ENCODE measurements at places on chromosomes 4 and X.
A peak's percentile ranks its signal among the peaks of the same experiment; 100 is the strongest.

- no peak for DNase-seq
These were observed 1.1 kb downstream of the NAA10 start for GRCh38 chrX:153933748-153934147.

DNA sequence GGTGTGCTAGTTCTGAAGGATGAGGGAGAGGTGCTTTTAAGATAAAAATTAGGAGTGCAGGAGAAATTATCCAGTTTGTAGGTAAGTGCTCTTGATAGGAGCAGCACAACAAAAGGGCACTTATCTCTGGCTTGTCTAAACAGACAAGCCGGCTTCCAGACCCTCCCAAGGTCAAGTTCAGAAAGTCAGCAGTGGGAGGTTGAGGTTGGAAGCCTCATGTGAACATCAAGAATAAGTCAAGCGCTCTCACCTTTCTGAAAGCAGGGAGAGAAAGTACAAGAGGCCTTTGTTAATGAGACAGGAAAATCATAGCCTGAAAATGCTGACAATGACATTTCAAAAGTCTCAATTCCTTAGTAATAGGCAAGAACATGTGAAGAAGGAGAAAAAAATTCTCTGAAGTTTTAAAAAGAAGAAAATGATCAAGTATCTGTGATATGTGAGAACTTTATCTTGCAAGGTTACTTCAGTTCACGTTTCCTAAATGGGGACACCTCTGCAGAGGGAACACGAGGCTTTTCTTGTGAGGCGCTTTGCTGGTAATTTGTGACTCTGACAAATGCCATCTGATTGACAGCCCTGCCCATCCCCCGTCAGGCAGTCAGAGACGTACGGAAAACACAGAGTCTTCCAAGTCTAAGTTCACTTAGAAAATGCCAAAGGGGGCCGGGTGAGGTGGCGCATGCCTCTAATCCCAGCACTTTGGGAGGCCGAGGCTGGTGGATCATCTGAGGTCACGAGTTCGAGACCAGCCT lies 62.2 kb downstream of the TIGD2 start:
- DNase-seq: no peak

GRCh38 chr4:147747787-147748454 lies 16.0 kb downstream of the ARHGAP10 start:
- no peak for DNase-seq

DNA sequence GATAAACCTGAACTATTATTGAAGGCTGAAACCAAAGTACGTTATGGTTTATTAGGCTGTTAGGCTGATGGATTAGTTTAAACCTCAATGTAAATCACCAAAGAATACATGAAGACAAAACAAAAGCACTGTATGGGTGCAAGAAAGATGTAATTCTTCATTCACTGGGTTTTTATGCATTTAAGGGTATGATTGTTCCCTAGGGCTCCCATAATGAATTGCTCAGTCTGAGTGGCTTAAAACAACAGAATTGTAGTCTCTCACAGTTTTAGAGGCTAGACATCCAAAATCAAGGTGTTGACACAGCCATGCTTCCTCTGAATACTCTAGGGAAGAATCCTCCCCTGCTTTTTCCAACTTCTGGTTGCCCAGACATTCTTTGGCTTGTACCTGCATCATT lies 222.8 kb downstream of the TENM3 start:
- no peak for DNase-seq

DNA sequence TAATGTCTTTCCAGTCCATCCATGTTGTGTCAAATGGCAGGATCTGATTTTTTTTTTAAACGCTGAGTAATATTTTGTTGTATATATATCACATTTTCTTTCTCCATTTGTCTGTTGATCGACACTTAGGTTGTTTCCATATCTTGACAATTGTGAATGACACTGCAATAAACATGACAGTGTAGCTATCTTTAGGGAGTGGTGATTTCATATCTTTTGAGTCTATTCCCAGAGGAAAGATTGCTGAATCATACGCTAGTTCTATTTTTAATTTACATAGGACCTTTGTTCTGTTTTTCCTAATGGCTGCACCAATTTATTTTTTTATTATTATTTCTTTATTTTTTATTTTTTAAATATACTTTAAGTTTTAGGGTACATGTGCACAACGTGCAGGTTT lies 470.7 kb downstream of the CCSER1 start:
- no peak for DNase-seq

DNA sequence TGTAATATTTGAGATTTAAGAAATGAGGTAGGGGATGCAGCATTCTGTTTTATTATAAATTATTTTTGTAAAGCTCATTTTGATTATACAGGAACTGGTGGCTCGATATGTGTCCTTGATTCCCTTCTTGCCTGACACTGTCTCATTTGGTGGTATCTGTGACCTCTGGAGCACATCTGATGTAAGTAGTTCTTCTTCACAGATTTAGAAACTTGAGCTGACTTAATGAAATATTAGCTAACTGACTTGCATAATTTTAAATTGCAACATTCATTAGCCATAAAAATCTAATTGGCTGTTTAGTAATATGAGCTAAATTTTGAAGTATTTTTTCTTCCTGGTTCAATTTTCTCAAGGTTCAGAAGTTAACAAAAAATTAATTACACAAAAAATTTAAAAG lies 69.1 kb downstream of the FBXL5 start:
- no peak for DNase-seq

DNA sequence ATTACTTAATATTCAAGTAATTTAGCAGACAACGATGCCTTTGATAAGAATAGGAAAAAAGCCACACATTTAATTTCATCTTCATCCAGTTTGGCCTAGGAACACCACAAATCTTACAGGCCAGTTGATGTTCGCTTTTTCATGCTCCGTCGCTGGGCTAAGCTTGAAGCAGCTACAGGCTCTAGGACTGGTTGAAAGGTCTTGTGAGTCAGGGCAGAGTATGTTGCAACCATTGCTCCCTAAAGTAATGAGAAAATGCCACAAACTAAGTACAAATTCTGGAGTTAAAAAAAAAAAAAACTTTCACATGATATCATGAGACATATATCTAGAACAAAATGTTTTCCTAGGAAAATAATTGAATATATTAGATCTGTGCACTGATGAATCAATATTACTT lies 123.8 kb downstream of the RPS6KA6 start:
- DNase-seq: no peak

DNA sequence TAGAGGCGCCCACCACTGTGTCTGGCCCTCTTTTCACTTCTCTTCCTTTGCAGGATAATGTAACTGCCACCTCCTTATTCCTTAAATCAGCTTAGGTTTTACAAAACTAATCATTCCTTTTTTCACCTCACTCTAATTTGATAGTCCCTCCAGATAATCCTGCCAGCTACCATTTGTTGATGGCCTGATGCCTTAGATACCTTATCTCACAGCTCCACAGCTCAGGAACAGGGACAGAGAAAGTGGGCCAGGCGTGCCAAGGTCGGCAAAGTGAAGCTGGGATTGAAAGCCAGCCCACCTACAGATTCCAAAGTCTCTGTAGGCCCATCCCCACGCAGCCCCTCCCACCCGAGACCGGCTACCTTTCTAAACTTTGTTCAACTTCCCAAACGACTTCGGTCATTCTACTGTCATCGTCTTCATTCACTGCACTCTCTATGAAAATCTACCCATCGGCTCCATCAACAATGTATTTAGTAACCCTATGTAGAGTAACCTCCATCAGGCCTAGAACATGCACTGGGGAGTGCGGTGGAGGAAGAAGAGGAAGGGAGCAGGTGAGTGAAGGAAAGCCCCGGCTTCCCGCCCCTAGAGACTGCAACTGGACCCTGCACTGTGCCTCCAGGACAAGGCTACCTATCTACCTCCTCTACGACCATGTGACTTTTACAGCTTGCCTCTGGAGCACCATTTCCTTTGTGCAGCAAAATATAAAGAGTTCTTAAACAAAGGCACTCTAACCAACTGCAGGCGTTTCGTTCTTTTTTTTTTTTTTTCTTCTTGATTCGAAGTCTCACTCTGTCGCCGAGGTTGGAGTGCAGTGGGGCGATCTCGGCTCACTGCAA lies 1.5 kb downstream of the CASP6 start:
- DNase-seq: no peak

DNA sequence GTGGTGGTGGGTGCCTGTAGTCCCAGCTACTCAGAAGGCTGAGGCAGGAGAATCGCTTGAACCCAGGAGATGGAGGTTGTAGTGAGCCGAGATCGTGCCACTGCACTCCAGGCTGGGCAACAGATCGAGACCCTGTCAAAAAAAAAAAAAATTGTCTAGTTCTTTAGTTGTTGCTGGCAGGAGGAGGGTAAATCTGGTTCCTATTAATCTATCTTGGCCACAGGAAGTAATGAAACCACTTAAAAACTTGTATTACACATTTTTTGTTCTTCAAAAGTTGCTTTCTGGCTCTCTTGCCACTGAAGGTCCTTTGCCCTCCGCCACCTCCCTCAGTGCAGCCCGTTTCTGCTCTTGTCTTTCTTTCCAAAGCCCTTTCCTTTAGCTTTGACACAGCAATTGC lies 102.9 kb upstream of the ARSJ start:
- DNase-seq: no peak

DNA sequence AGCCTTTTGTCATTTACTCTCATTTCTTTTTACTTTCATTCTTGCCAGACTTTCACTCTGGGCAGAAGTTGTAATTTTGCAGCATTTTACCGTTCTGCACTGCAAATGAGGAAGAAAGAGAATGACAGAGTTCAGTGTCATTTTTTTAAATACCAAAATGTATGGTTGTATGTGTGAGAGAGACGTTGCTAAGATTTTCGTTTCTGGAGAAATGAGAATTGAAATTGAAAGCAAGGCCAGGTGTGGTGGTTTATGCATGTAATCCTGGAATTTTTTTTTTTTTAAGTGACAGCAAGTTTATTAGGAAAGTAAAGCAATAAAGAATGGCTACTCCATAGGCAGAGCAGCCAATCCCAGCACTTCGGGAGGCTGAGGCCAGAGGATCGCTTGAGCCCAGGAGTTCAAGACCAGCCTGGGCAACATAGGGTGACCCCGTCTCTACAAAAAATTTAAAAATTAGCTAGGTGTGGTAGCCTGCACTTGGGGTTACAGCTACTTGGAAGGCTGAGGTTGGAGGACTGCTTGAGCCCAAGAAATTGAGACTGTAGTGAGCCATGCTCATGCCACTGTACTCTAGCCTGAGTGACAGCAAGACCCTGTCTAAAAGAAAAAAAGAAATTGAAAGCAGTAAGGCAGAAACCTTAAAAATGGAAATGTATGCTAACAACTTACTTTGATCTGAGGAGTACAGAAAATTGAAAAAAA lies 12.9 kb downstream of the DCK start:
- no peak for DNase-seq

GRCh38 chrX:9062641-9063040 lies 28.7 kb upstream of the FAM9B start:
- no peak for DNase-seq

- DNase-seq: no peak
These were observed 547.5 kb downstream of the NLGN4X start for GRCh38 chrX:5681159-5681558.

- no peak for DNase-seq
These were observed at the start of gene TLR7 for GRCh38 chrX:12866451-12867377. TSS of gene TLR7 (plus strand) at chrX:12867072. CDS start at chrX:12867579, 507 bp downstream.

DNA sequence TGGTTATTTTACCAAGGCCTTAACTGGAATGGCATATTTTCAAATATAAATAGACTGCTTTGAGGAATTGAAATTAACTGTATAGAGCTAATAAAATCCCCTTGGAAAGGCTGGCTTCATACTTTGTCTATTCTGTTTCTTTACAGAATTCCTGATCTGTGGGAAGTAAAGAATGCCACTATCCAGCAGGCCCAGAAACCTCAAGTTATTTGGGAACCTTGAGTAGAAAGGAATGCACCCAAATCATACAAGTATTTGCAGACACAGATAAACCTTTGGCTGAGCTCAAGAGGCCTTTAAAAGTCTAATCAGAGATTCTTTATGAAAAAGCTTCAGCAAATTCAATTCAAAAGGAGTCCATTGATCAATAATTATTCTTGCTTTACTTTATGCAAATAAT lies 975.7 kb upstream of the PABPC4L start:
- no peak for DNase-seq

GRCh38 chr4:123588631-123589241 lies 192.1 kb downstream of the SPRY1 start:
- no peak for DNase-seq

GRCh38 chr4:87122252-87122651 lies 98.2 kb downstream of the KLHL8 start:
- no peak for DNase-seq

GRCh38 chr4:119209586-119209985 lies 2.9 kb upstream of the USP53 start:
- DNase-seq: no peak

DNA sequence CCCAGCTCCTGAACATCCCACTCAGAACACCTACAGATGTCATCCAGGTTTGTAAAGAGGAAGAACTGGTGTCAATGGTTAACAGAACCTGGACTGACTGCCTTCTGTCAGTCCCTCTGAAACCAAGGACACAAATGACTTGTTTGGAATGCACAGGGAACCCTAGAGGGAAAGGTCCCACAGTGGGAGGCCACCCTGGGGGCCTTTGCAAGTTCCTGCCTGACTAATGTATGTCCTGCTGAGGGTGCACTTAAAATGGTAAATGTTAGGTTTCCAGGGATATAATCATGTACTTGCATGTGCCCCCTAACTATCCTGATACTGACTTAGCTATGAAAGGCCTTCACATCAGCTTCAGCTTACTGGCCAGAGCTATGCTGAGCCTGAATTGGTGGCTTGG lies 15.0 kb upstream of the XAGE2 start:
- no peak for DNase-seq

- peak; percentile 78 for DNase-seq
These were observed 4.4 kb upstream of the CXorf38 start for GRCh38 chrX:40651620-40652223.

DNA sequence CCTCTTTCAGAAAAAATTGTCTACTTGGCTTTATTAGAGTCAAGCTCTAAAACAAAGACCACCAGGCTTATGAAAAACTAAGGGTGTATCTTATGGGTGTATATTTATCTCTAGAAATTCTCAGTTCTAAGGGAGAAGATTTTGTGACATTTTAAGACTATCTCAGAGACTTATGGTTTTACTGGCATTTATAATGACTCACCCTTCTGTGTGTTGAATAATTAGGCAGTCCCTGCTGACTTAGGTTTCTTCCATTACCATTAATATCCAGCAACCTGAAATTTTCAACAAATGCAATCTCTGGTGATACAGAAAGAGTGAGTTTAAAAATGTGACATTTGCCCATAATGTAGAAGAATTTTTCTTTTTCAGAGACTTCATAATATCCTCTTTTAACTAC lies 1015.0 kb upstream of the AGA start:
- DNase-seq: no peak

GRCh38 chr4:102449751-102450352 lies 51.3 kb upstream of the NFKB1 start:
- DNase-seq: peak; percentile 81

- DNase-seq: no peak
These were observed 52.8 kb upstream of the POU4F2 start for GRCh38 chr4:146585761-146586333.

- no peak for DNase-seq
These were observed 3.9 kb downstream of the PCDH10 start for GRCh38 chr4:133152831-133153481.

GRCh38 chr4:164501074-164501473 lies 252.9 kb upstream of the SMIM31 start:
- no peak for DNase-seq

GRCh38 chr4:152983774-152984411 lies 47.8 kb downstream of the FHDC1 start:
- no peak for DNase-seq

- DNase-seq: peak; percentile 33
These were observed 118.5 kb downstream of the BTC start for GRCh38 chr4:74675673-74676279.

GRCh38 chr4:176191974-176192373 lies 3.4 kb downstream of the SPATA4 start:
- DNase-seq: no peak
